ENCODE measurements at places on chromosomes 4 and X. TPM values are rescaled to one million over a fixed set of nuclear protein-coding genes. Genes with fewer than 3 reads are reported as not detected.

The GNRHR gene
- 0.56 TPM for total RNA-seq

The SPANXD gene
- not detected for total RNA-seq

The NRK gene
- total RNA-seq, result not detected

The ETDC gene
- not detected for total RNA-seq

The BTK gene
- total RNA-seq, result 1.0 TPM

The DAPP1 gene
- total RNA-seq, result 54.7 TPM

The DTHD1 gene
- total RNA-seq, result 0.08 TPM

The TLR6 gene
- total RNA-seq, result 1.6 TPM

The GABRE gene
- total RNA-seq, result 27.5 TPM

The MAGEB17 gene
- total RNA-seq, result not detected

The MAGEA9B gene
- total RNA-seq, result not detected

The SOWAHD gene
- total RNA-seq, result not detected

The CCNB3 gene
- total RNA-seq, result 0.36 TPM

The ARHGAP6 gene
- total RNA-seq, result 0.56 TPM

The CFAP99 gene
- 0.28 TPM for total RNA-seq

The MMAA gene
- 7.6 TPM for total RNA-seq

The ETDA gene
- not detected for total RNA-seq

The RAB39B gene
- not detected for total RNA-seq

The CORIN gene
- total RNA-seq, result 0.88 TPM

The TRIM60 gene
- not detected for total RNA-seq

The MAGEE2 gene
- total RNA-seq, result not detected

The GAGE13 gene
- total RNA-seq, result not detected

The SLC7A11 gene
- 16.3 TPM for total RNA-seq

The NEIL3 gene
- 3.8 TPM for total RNA-seq

The ARX gene
- total RNA-seq, result not detected

Data from esophagus mucosa (tissue), 1 donor.